ENCODE measurements at places on chromosomes 2 and 18.

- DNase-seq: no peak
Observed at GRCh38 chr2:150595803-150596470, 108.5 kb upstream of the RND3 start.

DNA sequence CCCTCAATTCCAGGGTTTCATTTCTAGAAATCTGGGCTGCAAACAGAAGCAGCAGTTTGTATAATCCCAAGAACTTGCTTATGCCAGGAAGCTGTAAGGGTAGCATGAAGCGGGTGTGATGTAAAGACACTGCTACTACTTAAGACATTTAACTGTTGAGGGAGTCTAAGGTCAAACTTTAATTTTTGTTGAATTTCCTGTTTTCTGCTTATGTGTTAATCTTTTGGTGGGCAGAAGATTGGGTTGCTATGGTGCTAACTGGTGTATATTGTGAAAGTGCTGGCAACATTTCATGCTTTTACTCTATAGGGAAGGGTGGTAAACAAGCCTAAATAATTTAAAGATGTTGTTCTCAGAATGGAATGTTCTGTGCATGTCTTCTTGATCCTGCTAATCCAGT lies 2.7 kb downstream of the NCOA1 start:
- DNase-seq: no peak

DNA sequence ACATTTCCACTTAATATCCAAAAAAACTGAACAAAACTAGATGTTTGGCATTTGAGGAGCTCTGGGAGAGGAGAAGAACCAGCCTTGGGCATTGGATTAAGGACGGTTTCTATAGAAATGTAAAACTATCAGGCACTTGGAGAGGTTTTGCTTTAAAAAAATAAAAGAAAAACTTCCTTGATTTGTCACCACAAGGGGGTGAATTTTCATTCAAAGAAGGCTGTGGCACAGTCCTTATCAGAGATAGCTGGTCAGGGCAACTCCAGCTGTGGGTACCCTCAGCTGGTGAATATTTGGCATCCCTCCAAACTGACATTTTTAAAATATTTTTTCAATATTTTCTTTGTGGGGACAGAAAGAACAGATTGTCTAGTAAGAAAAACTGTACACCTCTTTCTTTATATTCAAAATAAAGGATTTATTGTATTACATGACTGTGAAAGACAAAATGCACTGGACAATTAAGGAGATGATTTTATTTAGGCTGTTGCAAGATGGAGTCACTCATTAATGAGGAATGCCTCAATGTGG lies 46.1 kb upstream of the TBC1D8 start:
- no peak for DNase-seq

DNA sequence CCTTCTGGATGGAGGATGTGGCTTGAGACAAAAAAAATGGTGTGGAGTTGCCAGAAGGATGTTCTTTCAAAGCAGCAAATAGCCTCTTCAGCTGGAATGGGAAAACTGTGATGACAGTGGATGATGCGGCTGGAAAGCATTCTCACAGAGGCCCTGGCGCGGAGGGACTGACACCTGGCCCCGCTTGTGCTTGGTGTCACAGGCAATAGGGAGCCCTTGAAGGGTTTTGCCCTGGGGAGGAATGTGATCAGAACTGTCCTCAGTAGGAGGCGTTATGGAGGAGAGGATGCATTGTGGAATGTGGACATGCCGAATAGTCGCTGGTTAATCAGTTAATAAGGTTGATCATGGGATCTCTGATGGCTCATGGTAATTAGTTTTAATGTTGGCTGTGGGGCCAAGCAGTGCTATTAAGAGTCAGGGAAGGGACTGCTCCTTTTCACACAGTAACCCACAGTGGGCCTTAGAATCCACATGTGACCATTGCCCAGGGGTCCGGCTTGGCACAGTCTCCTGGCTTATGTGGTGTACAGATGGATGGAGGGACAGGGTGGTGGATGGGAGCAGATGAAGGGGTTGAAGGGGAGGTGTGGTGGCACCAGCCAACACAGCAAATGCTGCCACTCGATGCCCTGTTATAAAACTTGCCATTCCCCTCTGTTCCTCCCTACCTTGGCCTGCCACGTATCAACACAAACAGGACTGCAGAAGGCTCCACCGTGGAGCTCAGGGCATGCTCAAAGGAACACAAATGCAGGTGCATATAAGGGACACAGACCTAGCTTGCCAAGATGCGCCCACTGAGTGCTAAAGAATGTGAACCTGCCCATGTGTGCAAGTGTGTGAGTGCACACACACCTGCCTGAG lies 71.7 kb downstream of the CIB4 start:
- DNase-seq: no peak

DNA sequence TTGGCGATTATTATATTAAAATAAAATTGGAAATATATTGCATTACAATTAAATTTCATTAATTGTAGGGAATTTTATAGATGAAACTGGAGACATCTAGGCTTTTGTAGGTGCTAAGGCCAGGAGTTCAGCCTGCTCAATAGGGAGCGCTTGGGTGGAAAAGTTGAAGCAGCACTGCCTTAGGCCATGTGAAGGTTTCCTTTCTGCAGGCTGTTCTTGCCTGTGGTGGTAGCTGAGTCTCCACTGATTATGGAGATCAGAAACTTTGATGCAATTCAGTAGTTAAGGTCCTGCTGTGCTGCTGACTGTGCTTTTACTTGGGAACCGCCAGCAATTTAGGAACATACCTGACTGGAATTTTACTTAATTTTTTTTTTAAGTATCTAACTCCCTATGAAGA lies 179.9 kb upstream of the BOD1L2 start:
- DNase-seq: no peak

- no peak for DNase-seq
Observed at GRCh38 chr2:232315049-232315922, 63.3 kb upstream of the ALPP start.

- no peak for DNase-seq
Observed at GRCh38 chr2:157922336-157922735, 46.2 kb upstream of the ACVR1 start.

- DNase-seq: no peak
Observed at GRCh38 chr18:22483407-22483806, 65.7 kb upstream of the CTAGE1 start.

DNA sequence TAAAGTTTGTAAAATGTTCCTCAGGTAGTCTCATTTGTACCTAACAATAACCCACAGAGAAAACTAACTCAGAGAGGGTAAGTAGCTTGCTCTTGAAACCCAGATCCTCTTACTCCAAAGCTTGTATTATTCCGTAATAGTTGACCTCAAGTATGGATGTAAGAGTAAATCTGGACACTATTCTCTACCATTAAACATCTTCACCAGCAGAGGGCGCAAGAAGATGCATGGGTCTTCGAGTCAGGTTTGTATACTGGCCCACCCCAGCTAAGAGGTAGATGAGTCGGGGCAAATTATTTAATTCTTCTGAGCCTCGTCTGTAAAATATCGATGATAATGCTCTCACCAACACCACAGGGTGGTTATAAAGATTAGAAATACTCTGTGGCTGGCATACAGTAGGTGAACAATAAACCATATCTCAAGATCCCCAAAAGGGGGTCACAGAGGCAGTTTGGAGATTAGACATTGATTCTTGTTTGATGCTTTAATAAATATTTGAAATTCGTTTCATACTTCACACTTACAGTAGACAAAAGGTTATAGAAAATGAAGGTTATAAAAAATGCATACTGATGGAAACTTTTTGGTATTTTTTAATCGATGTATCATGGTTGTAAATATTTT lies 3.5 kb upstream of the CABLES1 start:
- DNase-seq: peak; percentile 47

DNA sequence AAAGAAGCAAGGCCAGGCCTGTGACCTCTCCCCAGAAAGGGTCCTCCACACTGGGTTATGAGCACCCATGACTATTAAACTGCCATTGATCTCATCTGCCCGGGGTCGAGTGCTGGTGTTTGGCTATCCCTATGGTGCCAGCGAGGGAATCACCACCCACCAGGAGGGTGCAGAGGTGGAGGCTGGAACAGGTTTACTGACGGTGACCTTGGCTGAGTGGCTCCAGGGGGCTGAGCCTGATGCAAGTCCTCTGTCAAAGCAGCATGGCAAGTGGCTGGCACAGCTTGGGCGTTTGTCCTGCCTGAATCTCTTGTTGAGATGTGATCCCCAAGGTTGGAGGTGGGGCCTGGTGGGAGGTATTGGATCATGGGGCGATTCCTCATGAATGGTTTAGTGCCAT lies 196.4 kb upstream of the HDAC4 start:
- DNase-seq: no peak

GRCh38 chr18:52409727-52410126 lies 69.7 kb downstream of the DCC start:
- no peak for DNase-seq

- DNase-seq: no peak
Observed at GRCh38 chr2:232458661-232459418, 2.9 kb downstream of the ALPI start.

- DNase-seq: no peak
Observed at GRCh38 chr2:99035920-99036319, 99.9 kb upstream of the CRACDL start.

- DNase-seq: no peak
Observed at GRCh38 chr2:212083492-212083891, 455.1 kb downstream of the ERBB4 start.

GRCh38 chr2:174080672-174081121 lies 115.5 kb upstream of the SP3 start:
- DNase-seq: no peak

Measured in HuH-7.5 (cell line).